Esophagus squamous epithelium (tissue), 5 donors: ENCODE measurements at places on chromosomes 12 and 14.

- DNase-seq: no peak
These were observed 57.8 kb downstream of the TMEM117 start for GRCh38 chr12:43893670-43894069.

- no peak for DNase-seq
These were observed 80.9 kb downstream of the SLC41A2 start for GRCh38 chr12:104877103-104877705.

GRCh38 chr14:31060253-31060875 lies 34.2 kb upstream of the STRN3 start:
- no peak for DNase-seq

GRCh38 chr14:65019944-65020566 lies 33.4 kb downstream of the FNTB start:
- no peak for DNase-seq

GRCh38 chr12:460261-461230 lies 807 bp downstream of the B4GALNT3 start:
- no peak for DNase-seq

- no peak for DNase-seq
These were observed 72.3 kb downstream of the CMAS start for GRCh38 chr12:22118238-22118790.

DNA sequence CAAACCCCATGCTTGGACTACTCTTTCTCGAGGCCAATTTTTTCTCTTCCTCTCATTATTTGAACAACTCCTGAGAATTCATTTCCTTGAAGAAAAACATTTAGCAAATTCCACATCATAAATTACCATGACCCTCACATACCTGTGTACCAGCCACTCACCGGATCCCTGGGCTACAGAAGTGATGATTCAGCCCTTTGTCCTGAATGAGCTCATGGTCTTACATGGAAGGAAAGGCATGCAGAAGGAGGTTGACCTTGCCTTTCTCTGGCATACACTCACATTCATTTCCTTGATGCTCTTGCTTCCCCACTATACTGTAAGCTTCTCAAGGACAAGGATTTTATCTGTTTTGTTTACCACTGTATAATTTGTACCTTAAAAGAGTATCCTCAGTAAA lies 191.5 kb downstream of the SLC5A8 start:
- DNase-seq: no peak

- DNase-seq: no peak
These were observed 82.1 kb upstream of the FUT8 start for GRCh38 chr14:65330416-65330815.

- DNase-seq: no peak
These were observed 154.3 kb upstream of the NPAS3 start for GRCh38 chr14:32784405-32784804.

- DNase-seq: no peak
These were observed 463.5 kb upstream of the PDE3A start for GRCh38 chr12:19904819-19905218.

DNA sequence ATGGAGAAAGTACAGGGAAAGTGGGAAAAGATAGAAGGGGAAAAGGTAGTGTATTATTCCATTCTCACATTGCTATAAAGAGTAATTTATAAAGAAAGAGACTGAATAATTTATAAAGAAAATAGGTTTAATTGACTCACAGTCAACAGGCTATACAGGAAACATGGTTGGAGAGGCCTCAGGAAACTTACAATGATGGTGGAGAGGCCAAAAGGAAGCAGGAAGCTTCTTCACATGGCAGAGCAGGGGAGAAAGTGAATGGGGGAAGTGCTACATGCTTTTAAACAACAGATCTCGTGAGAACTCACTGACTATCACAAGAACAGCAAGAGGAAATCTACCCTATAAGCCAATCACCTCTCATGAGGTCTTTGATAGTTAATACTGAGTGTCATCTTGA lies 725.0 kb upstream of the FLRT2 start:
- no peak for DNase-seq

DNA sequence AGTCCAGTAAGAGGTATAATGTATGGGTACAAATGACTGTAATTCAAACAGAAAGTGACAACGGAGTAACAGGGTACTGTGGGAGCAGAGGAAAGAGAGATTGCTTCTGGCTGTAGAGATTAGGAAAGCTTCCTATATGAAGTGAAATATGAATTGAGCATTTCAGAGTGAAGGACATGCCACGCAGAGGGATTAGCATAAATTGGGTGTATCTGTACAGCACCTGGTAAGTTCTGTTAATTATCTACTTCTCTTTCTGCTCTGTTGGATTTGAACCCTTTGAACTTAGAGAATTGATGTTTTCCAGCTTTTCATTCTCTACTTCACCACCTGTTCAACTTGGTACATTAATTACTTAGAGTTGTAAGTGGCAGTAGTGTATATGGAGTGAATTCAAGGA lies 8.8 kb downstream of the STK38L start:
- DNase-seq: no peak

- no peak for DNase-seq
These were observed 104.3 kb upstream of the DACT1 start for GRCh38 chr14:58533446-58533845.

DNA sequence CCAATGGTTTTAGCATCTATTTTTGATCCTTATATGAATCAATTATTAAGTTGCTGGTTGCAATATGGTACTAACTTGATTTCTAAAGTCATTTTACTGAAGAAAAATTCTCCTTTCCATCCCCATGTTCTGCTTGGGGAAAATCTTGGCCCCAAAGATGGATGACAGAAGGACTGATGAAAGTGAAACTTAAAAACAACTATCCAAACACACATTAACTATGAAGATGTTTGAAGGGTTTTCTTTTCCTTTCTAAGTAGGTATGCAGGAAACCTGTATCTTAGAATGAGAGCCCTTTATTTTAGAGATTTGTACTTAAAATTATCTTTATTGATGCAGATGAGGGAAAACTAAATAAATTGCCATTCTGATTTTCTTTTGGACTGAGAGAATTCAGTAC lies 5.9 kb downstream of the C12orf71 start:
- DNase-seq: no peak

- no peak for DNase-seq
These were observed 6.7 kb downstream of the CDKN1B start for GRCh38 chr12:12723681-12724420.

GRCh38 chr12:120237360-120238171 lies 28.0 kb downstream of the PXN start:
- DNase-seq: no peak

DNA sequence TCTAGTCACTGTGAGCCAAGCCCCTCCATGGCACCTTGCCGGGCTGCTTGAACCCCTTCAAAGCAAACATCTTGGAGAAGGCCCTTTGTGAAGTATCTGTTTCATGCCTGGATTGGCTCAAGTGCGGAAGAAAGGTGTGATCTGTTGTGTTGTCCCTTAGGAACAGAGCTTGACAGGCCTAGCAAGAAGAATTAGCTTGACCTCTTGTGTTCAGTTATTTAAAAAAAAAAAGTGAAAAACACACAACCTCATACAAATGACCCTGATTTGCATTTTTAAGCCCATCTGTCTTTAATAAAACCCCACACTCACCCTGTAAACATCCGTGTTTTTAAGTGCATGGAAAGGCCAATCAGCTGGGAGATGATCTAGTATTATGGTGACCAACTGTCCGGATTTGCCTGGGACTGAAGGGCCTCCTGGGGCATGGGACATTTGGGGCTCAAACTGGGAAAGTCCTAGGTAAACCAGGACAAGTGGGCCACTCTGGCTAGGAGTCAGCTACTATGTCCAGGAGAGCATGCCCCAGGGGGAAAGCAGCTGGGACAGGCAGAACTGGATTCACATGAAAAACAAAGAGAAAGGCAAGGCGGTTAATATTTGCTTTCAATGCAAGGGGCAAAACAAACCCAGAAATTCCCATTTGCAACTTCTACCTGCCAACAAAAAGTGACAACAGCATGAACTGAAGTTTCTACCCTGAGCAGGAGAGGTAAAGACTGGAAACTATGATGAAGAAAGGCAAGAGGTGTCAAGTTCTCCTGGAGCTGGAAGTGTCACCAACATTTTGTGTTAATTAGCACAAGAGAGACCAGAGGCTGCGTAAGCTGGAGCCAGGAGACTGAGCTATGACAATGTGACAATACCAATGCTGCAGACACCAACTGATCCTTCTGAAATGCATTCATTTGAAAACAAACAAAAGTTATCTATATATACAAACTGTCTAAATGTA lies 78.6 kb downstream of the CLMN start:
- DNase-seq: no peak

DNA sequence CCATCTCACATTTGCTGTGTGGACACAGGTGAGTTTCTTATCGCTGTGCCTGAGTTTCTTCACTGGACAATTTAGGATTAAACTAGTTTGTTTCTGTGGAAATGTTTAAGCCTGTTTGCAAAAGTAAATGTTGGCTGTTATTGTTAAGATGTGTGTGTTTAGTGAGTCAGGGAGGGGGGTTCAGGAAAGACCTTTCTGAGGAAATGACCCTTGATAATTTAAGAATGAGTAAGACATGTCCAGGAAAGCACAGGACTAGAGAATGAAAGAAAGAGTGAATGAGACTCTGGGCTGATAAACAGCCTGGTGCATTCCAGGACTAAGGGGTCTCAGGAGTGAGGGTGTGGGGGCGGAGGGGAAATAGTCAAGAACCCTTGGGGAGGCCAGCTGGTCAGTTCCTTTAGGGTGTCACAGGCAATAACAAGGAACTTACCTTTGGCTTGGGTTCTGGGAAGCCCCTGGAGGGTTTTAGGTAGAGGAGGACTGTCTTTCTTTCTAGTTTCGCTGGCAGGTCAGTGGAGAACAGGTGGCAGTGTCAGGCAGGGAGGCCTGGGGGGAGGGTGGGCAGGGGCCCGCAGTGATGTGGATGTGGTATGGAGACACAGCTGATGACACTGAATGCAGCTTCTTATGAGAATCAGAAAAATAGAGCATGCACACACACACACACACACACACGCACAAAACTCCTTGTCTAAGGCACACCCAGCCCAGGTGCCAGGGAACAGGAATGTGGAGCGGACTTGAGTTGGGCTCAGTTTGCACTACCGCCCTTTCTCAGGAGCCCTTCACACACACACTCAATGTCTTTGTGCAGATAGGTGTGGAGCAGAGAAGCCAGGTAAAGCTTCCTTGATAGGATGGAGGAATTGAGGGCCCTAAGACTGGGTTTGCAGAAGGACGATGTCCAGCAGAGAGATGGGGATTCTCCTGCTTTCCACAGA lies 1005.5 kb downstream of the VRK1 start:
- DNase-seq: no peak

DNA sequence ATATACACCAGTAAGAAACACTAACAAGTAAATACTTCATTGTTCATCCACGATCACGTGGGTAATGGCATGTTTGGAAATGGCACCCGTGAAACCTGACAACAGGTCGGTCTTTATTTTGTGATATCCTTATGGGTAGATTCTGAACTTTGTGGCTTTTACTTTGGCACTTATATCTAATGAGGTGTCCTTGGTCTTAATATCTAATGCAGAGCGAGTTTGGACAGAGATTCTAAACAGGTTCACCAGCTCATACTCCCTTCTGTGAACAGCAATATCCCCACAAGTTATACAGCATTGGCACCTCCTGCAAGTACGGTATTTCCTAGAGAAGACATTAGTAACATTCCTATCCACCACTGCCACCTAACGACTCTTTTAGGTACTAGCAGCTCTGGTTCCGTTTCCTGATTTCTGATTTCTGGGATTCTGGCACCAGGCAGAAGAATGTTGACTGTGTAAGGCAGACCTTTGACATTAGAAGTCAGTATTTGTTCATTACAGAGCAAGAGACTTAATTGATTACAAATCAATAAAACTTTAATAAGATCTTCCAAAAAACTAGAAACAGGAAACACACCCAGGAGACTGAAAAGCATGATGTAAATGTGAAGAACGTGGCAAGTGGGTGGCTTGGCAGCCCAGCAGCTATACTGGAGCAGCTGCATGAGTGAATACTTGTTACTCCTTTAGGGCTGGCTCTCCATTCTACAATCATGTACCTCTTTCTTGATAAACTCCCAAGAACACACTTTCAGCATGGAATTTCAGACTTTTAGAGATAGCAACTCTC lies 2.5 kb downstream of the ANG start:
- DNase-seq: no peak

DNA sequence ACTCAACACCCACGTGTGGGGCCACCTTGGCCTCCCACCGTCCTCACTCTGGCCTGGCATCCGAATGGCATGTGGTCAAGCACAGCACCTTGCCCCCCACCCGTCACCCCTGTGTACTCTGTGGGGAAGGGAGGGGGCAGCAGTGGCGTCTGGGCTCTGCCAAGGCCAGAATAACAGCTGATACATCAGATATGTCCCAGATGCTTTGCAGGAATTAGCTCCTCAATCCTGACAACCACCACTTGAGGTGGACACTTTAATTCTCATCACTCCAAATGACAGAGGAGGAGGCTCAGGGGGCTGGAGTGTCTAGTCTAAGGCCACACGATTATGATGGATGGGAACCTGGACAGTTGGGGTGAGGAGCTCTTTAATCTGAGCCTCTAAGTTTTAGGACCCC lies 1.7 kb upstream of the KRT80 start:
- DNase-seq: no peak

DNA sequence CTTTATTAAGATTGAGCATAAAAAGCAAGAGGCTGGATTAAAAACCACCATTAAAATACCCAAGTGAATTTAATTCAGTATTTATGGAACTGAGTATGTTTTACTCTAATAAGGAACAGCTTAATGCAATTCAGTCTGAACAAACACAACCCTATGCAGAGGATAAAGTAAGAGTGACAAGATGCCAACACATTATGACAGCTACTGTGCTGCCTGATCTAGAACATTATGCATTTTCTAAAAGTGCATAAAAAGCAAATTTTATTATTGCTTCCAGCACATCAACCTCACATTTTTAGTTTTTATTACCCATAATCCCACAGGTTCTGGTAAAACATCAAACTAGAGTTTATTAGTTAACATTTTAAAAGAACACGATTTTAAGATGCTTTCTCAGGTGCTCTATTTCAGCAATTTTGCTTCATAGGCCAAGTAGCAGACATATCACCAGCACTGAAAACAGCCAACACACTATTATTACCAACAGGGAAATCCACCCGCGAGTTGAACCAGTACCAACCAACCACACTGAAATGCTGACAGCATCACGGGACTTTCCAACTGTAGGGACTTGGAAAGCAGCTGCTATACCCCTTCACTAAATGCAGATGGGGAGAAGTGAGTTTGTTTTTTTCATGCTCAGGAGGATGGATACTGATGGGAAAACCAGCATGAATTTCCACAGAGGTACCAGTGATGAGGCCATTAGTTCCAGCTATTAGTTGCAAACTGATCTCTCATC lies 372.1 kb downstream of the KCNH5 start:
- no peak for DNase-seq

- no peak for DNase-seq
These were observed 33.2 kb downstream of the AKAP3 start for GRCh38 chr12:4615667-4616066.

- DNase-seq: no peak
These were observed 143.6 kb downstream of the DYRK2 start for GRCh38 chr12:67792185-67792584.
